ENCODE measurements at places on chromosomes 6 and 20.

DNA sequence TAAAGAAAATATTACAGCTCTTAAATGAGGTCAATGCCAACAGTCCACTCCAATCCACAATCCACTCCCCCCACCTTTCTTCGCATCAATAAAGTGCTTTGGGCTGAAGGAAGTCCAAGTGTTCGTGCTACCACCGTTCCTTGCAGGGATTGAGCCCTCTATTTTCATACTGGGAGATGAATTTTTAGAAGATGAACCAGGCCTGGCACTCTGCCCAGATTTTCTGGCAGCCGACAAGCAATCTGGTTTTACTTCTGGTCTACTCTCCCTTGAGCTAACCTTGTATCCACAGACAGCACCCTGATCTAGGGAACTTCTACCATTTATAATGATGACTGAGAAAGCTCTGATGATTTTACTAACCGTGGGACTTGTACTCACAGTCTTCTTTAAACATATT is 72.3 kb downstream of the BTBD9 start:
- no peak for DNase-seq

- DNase-seq = no peak
These were observed 1.9 kb downstream of the CHD6 start for GRCh38 chr20:41616228-41616627.

- DNase-seq = no peak
These were observed 22.8 kb upstream of the TAF4 start for GRCh38 chr20:62088258-62089127.

DNA sequence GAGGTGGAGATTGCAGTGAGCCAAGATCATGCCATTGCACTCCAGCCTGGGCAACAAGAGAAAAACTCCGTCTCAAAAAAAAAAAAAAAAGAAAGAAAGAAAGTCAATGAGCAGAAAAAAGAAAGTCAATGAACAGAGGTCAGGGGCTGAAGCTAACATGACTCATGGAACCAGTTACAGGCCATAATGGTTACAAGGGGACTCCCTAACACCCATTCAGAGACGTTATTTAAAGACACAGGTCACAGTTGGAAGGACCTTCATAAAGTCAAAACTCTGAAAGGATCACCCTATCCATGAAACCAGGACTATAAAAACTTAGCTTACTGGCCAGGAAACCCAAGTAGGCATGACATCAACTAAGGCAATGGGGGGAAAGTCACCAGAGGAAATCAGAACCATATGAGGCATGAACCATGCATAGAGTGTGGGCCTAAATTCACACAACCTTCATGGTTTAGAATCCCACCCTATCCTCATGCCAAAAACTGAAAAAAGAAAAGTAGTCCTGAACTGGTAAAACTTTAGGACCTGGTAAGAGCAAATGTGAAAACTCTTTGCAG is 18.2 kb downstream of the FBXL4 start:
- DNase-seq = no peak

DNA sequence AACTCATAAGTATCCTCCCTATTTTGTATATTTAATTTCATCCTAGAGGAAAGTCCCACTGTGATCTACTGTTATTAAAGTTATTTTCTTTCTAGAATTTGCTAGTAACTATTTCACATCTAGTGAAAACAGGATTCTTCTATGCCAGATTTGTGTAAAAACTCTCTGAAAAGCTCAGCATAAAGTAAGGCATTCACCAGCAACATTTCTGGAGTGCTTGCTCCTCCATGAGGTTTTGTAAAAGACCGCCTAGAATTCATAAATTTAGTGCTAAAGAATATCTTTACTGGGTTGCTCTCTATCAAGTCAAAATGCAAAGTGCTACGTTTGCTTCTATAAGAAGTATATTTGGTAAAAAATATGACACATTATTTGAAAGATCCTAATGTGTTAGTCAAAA is 173.5 kb upstream of the IRAK1BP1 start:
- DNase-seq = no peak

- no peak for DNase-seq
These were observed 87.4 kb downstream of the ARID1B start for GRCh38 chr6:156864557-156864956.

DNA sequence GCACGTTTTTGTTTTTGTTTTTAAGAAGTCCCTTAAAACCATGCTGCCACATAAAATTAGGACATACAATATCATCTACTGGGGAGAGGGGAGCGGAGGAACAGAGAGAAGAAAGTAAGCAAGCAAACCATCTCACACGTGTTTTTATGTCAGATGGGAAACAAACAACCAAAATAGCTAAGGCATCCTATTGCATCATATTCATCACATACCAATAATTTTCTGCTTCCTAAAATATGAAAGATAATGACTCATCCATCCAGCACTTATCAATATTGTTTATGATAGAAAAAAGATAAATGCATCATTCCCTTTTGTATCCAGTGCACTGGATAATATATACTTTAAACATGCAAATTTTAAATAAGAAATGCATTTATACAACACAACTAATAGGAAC is 329.6 kb downstream of the RNGTT start:
- DNase-seq = no peak

DNA sequence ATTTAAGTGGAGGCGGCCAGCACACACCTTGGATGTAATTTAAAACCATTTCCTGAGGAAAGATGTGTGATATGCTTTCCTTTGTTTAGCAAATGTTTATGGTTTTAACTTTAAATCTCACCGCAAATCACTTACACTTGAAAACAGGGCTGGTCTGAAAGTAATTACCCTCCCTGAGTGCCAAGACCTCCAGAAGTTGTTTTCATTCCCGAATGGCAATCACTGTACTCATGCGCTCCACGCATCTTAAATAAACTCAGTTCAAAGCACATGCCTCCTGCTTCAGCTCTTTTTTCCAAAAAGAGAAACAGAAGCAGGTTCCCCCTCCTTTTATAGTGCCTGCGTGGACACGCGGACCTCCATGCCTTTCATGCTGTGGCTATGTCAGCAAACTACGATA is 224.0 kb downstream of the SMOC2 start:
- DNase-seq = no peak

- DNase-seq = no peak
These were observed 109.0 kb downstream of the FUT9 start for GRCh38 chr6:96124778-96125177.

All from T-helper 2 cell (primary cell).